ENCODE measurements at places on chromosomes 11 and 22. TPM values are rescaled to one million over a fixed set of nuclear protein-coding genes. Genes with fewer than 3 reads are reported as not detected.

DNA sequence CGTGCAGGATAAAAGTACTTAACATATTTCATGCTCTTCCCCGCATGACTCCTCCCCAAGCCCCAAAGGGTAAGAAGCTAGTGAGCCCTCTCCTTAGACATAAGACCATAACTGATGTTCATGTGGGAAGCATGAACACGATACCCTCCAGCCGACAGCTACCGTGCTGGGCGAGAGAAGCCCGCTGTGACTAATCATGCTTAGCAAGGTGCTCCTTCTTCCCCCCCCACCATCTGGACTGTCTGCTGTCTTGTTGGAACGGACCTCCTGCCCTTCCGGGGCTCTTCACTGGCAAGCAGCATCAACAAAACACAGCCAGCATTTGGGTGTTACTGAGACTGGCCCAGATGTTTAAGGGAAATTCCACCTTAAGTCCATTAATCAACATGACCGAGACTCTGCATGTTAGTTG lies 200.6 kb downstream of the DBX1 start:
- DNase-seq: no peak

DNA sequence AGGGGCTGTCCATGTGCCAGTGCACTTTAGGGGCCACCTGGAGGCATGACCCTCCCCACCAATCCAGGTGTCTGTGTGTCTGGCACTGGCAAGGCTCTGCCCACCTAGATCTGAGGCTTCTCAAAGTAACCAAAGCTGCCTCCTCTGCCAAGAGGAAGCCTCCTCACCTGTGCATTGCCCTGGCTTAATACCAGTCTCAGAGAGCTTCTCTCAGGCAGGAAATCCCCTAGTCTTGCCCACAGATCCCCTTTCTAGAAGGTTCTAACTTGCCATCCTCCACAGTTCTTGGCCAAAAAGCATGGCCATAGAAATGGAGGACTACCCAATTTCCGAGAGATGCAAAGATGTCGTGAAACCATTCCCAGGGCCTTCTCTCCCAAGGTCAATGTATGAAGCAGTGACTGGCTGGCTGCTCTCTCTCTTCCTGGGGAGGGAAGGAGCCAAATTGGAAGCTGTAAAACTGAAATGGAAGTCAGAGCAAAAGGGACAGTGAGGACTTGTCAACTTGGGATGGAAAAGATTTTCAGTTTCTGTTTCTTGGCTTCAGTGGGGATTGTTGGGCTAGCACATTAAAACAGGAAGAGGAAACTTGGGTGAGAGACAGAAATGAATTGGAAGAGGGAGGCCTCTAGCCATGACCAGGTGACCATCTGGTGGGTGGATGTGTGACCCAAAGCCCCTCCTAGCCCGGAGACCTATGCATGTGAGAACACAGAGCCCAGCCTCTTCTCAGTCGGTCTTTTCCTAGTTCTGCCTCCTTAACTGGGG lies 68.8 kb downstream of the PRDM11 start:
- DNase-seq: no peak

DNA sequence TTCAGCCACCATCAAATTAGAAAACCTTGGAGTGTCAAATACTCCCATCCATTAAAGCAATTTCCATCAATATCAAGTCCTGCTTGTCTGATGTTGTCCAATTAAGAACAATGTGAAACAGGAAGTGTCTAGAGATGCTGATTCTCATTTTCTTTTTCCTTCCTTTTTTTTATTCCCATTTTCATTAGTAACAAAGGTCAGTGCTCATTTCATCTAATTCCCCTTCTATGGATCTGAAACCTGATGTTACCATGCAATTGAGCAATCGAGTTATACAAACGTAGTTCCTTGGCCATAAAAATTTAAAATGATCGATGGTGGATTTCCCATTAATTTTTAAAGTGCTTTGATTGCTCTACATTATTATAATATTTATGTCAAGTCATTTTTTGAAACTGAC lies 330.6 kb upstream of the ZC3H12C start:
- no peak for DNase-seq

DNA sequence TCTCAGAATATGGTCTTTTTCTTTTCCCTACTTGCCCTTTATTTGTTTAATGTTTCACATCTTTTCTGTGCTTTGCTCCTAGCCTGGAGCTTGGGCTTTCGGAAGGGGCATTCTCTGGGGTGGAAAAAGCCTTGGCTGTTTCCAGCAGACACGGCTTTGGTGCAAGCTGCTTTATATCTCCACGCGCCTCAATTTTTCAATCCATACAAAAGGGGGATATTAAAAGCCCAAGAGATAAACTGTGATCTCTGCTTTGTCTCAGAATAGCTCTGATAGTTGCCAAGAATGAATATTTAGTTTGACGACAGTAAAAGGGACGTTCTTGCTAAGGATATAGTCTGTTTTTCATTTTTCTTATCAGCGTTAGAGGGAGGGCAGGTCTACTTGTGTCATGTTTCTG lies 194.0 kb upstream of the KIRREL3 start:
- no peak for DNase-seq

DNA sequence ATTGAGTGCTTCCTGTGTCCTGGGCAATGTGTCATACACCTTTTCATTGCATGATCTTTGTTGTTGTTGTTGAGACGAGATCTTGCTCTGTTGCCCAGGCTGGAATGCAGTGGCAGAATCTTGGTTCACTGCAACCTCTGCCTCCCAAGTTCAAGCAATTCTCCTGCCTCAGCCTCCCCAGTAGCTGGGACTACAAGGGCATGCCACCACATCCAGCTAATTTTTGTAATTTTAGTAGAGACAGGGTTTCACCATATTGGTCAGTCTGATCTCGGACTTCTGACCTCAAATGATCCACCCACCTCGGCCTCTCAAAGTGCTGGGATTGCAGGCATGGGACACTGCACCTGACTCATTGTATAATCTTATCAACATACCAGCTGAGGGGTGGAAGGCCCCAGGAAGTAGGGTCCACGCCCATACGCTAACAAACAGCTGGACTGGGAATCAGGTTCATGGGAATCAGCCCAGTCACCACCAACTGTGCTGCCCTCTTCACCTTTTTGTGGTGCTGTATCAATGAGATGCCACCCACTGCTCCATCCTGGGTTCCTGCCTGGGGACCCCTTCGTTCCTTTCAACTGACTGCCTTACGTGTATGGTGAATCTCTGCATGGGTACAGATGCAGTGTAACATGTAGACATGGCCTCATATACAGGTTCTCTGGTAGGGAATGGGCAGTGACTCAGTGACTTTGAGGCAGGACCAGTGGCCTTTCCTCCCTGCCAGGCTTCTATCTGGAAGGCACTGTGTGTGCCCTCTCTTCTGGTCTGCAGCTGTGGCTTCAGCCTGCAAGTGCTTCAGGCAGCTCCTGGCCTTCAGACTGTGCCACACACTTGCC lies 32.5 kb upstream of the YWHAH start:
- no peak for DNase-seq

DNA sequence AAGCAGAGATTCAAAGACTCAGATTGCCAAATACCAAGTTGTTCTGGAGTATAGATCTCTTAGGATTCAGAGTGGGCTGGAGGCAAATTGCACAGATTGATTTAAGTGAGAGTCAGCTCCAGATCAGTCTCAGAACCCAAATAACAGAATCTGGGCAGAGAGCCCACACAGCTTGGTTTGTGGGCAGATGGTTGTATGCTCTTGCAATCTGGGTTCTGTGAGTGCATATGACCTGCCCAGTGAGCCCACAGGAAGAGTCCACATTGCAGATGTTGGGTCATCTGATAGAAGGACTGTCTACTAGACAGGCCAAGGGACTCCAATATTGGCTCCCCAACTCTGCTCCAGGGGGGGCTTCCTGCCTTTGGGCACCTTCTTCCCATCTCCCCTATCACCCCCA lies 65.9 kb downstream of the ADAMTS15 start:
- no peak for DNase-seq

DNA sequence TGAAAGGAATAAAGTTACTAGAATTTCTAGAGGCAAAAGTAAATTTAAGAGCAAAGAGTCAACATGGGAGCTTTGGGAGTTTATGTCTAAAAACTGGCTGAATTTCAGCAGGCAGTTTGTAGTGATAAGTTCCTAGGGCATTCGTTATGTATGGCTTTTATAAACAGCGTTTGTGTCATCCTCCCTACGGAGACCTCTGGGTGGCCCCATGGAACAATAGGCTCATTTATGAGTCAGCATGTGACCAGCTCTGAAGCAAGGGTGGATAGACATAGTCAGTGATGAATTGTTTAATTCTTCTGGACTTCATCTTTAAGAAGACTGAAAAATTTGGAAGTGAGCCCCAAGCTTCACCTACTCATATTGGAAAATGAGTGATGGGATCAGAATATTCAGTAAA lies 37.1 kb downstream of the SVIP start:
- no peak for DNase-seq

The CHRM1 gene
- total RNA-seq: not detected

The NAV2 gene
- not detected for total RNA-seq

The HORMAD2 gene
- total RNA-seq: not detected

The GLB1L3 gene
- total RNA-seq: not detected

The C11orf65 gene
- total RNA-seq: 2.3 TPM

Measured in Karpas-422 (cell line).